ENCODE measurements at places on chromosomes 6 and 20.

DNA sequence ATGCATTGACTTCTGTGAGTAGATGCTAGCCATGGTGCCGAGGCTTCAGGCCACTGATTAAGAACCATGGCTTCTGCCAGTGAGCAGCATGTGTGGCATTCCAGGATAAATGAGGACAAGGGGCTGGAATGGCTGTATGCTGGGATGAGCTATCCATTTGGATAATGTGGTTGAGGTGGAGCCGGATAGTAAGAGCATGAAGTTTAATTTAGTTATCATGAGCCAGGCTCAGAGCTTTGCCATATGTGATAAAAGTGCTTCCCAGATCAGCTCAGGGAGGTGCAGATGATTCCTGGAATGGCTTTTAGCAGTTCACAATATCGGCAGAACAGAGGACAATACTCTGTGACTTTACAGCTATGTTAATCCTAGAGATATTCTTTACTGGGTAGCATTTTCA lies 34.6 kb upstream of the RNF8 start:
- no peak for DNase-seq

- no peak for DNase-seq
These were observed 76.6 kb upstream of the PROKR2 start for GRCh38 chr20:5393218-5393870.

DNA sequence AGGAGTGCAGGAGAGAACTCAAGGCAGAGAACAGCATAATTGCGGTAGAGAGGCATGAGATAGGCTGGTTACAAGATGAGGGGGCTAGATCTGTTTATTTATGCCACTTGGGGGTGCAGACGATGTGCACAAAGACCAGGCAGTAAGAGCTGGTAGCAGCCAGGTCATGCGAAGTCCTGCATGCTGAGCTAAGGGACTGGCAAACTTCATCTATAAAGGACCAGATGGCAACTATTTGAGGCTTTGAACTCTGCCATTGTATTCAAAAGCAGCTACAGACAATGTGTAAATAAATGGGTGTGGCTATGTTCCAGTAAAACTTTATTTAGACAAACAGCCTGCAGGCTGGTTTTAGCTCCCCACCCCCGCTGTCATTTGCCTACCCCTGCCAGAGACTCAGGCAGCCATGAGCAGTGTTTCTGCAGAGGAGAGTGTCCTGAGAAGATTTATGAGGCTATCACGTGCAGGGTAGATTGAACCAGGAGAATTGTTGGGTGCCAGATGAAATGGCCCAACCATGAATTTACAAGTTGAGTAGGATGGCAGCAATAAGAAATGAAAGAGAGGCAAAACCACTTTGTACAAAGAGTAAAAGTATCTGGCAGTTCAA lies 253.4 kb upstream of the MOCS1 start:
- no peak for DNase-seq

DNA sequence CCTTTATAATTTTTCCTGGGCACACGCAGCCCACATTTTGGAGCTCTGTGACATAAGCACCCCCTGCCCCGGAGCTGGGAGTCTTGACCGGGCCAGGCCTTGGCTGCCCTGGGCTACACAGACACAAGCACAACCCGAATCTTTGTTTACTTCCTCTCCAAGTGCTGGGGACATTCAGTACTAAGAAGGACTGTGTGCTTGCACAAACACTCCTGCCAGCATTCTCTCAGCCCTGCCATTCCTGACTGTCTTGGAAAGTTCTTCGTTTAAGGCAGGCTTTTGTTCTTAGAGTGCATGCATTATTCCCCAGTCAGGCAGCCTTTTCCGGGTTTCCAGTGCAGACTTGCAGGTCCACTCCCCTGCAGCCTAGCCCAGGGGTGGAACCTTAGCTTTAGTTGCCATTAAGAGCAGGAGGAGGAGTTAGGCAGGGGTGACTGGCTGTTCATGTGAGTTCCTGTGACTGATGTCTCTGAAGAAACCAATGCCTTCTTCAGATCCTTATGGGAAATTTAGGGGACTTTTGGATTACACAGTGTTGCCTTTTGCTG lies 28.6 kb downstream of the FOXO3 start:
- peak; percentile 15 for DNase-seq

GRCh38 chr20:62524505-62524911 lies 48.7 kb upstream of the GATA5 start:
- no peak for DNase-seq
